Kidney capillary endothelial cell (primary cell): ENCODE measurements at places on chromosomes 4 and X.

GRCh38 chr4:93831716-93832496, 3.4 kb downstream of the ATOH1 start:
- DNase-seq = no peak

DNA sequence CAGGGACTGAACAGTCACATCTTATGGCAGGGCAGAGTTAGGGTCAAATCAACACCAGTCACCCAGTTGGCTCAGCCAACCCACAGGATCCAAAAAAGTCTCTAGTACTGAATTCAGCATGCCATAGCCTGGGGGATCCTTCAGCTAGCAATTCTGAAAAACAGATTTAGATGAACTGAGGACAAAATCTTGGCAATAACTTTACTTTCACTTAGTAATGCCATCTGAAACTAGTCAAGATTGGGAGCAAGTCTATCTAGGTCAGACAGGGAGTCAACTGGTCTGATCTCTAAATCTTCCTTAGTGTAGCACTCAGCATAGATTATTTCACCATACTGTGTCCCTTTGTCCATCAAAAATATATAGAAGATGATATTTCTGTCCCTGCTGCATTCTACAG, 76.0 kb downstream of the HHIP start:
- DNase-seq = no peak

DNA sequence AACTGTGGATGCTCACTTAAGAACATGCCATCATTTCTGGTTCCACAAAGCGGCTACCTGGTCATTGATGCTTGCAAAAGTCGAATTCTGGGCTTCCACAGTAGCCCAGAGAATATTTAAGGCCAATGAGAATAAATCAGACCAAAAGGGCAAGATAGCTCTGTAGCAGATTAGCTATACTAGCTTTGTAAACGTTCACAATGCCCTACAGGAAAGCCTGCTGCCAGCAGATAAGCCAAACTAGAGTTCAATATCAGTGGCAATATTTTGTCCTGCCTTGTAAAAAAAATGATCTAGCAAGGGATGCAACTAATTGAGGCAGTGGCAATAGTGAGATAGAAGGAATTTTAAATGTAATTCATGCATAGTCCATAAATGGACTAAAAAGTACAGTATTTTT, 387.7 kb upstream of the TEX13C start:
- no peak for DNase-seq

GRCh38 chrX:107701493-107702121, 73.3 kb downstream of the PRPS1 start:
- no peak for DNase-seq

GRCh38 chr4:103075894-103076746, 441 bp downstream of the SLC9B2 start:
- DNase-seq = peak; percentile 67

DNA sequence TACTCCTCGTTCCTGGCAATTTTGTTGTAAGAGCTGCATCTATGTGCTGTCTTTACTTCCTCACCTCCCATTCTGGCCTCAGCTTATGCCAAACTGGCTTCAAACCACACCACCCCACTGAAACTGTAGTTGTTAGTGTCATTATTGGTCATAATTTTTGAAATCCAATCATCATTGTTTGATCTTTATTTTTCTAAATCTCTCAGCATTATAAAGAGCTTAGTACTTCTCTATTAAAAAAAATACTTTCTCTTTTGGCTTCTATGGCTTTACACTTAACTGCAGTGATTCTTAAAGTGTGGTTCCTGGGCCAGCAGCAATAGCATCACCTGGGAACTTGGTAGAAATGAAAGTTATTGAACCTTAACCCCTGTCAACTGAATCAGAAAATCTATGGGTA, 83.5 kb upstream of the GRPR start:
- DNase-seq = no peak
